ENCODE measurements at places on chromosomes 12 and 14.
A peak's percentile ranks its signal among the peaks of the same experiment; 100 is the strongest.

DNA sequence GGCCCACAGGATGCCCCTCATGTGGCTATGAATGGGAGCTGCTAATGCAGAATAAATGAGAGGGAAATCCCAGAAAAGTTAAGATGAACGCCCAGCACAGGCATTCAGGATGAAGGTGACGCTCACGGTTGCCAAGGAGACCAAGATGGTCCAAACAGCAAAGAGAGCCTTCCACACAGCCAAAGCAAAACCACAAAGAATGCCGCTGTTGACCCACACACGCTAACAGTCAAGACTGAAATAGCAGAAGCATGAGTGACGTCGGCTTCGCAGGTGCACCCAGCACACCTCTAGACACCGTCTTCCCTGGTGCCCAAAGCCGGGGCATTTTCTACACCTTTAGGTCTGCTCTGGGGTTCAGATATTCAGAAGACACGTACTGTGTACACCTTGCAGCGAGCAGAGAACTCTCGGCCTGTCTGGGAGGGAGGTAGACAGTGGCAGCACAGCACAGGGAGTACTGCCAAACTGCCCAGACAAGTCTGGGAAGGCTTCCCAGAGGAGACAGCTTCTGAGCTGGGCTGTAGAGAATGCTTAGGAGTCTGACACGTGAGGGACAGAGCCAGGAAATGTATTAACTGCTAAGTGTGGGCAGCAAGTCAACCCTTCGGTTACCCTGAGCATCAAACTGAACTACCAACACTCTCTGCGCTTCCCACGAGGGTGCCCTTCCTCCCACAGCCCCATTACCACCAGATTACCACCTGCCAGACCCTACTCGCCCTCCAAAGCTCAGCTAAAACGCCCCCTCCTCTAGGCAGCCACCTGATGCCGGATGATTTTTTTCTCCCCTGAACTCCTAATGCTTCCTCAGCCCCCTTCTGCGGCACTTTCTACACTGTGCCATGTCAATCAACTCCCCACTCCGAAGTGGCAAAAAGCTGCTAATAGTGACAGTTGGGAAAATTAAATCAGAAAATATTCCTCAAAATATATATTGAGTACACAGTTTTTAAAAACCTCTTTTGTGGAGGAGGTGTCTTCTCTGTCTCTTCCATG lies 50.1 kb downstream of the CCDC88C start:
- peak; percentile 94 for DNase-seq

- peak; percentile 22 for DNase-seq
Measured at GRCh38 chr12:121668750-121669520, 519 bp downstream of the MORN3 start.

- peak; percentile 41 for DNase-seq
Measured at GRCh38 chr14:100586403-100587085, 673 bp downstream of the BEGAIN start.

- DNase-seq, result no peak
Measured at GRCh38 chr12:108175310-108175709, 46.2 kb downstream of the WSCD2 start.

GRCh38 chr12:6354495-6355393 lies 12.9 kb upstream of the TNFRSF1A start:
- no peak for DNase-seq

- DNase-seq, result peak; percentile 43
Measured at GRCh38 chr12:127770118-127770517, 496.9 kb upstream of the TMEM132C start.

DNA sequence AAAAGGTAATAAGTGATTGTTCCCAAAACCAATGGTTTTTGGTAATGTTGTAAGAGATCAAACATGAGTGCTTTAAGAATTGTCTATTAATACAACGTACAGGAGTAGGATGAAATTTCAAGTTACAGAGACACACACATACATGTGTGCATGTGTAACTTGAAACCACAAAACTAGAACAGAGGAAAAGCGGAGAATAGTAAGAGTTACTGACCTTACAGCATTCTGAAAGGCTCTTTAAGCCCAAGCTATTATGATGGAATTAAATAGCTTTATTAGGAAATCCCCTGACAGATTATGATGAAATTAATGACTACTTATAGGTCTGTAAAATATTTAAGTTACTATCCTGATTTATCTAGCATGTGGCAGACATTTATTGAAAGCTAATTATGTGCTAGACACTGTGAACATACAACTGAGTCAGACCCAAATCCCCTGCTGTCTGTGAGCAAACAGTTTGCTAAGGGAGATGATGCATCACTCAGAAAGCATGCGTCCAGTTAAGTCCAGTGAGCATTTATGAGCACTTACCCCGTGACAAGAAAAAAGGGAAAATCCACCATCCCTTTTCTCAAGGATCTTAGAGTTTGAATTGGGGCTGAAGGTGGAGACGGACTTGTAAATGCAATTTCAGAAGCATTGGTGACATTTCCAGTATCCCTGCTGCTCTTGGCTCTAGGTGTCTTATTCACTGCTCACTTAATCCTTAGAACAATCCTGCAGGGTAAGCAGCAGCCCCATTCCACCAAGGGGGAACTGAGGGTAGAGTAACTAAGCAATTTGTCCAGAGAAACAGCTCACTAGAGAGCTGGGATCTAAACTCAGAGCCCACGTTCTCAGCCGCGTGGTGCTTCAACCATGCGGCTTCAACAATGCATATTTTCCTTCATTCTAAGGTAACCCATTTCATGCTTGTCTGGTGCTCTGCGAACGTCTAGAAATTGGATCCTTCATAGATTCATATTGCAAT lies 117.4 kb downstream of the EML1 start:
- peak; percentile 76 for DNase-seq

DNA sequence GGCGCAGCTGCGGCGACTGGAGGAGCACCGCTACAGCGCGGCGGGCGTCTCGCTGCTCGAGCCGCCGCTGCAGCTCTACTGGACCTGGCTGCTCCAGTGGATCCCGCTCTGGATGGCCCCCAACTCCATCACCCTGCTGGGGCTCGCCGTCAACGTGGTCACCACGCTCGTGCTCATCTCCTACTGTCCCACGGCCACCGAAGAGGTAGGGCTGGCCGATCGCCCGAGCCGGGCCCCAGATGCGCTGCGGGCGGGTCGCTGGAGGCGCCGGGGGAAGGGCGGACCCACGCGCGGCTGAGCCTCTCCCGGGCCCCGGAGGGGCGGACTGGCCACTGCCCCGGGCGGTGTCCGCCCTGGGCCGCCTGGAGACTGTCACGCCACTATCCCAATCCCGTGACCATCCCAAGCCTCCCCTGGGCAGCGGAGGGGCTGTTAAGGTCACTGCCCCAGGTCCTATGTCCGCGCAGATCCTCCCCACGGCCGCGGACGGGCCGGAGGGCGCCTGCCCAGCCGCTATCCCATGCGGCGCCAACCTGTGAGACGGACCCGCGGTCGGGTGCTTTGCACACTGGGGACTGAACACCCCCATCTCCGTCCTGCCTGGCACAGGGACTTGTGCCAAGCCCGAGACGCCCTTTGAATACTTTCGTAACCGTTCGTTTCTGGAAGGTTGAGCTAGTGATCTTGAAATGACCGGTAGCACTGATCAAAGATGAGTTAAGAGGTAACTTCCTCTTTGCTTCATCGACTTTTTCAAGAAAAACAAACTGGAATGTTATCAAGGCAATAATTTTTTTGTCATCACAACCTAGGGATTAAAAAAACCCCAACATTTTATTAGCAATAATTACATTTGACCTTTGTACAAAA lies 725 bp downstream of the CHPT1 start:
- peak; percentile 53 for DNase-seq

- peak; percentile 77 for DNase-seq
Measured at GRCh38 chr12:80441921-80442320, 2.1 kb upstream of the PTPRQ start.

DNA sequence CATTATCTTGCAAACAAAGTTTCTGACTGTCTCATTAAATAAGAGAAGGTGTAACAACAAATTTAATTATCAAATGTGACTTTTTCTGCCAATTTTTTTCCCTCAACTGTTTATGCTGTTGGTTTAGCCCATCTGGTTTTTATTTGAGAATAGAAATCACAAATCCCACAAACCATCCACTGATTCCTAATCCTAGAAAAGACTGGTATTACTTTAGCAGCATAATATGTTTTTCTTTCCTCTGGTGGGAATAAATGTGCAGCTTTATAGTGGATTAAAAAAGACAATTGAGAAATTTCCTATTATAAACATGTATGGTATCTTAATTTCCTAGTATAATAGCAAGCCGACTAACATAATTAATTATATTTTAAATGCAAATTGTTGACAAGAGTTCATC lies 257.9 kb upstream of the FOXN3 start:
- no peak for DNase-seq

GRCh38 chr12:48022676-48023385 lies 18.6 kb upstream of the COL2A1 start:
- DNase-seq, result no peak

DNA sequence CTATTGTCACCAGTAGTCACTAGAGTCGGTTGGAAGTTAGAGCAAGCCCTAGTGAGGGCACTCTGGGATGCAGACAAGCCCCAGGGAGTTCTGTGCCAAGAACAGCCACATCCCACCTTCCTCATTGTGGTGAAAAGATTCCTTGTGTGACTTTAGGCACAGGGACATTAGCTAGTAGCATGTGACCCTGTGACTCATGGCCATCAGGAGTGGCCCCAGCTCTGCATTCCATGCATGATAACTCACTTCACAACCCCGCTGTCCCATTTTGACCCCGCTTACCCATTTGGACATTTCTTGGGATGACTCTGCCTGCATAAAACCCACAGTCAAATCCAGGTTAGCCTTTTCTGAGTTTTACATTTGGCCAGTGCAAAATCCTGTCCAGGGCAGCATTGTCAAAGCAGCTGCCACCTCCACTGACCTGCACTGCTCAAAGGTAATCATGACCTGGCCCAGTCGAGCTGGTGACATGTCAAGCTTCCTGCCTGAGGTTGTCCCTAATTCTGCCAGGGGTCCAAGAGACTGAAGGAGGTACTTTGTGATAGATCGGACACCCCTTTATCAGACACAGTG lies 430.5 kb downstream of the DPF3 start:
- DNase-seq, result peak; percentile 90

DNA sequence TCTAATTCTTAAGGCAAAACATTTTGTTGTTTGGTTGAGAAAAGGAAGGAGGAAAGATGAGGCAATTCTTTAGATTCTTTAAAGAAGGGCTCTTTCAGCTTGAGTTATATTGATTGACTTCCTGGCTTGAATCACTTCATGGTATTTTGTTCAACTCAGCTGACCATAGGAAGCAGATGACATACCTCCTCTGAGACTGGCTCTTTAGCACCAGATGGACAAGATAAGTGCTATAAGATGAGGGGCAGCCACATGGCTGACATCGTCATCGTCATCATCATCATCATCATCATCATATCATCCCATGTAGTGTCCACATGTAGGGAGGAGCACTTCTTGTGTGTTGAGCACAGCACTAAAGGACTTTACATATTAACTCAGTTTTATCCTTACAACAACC lies 81.3 kb downstream of the SSPN start:
- no peak for DNase-seq

DNA sequence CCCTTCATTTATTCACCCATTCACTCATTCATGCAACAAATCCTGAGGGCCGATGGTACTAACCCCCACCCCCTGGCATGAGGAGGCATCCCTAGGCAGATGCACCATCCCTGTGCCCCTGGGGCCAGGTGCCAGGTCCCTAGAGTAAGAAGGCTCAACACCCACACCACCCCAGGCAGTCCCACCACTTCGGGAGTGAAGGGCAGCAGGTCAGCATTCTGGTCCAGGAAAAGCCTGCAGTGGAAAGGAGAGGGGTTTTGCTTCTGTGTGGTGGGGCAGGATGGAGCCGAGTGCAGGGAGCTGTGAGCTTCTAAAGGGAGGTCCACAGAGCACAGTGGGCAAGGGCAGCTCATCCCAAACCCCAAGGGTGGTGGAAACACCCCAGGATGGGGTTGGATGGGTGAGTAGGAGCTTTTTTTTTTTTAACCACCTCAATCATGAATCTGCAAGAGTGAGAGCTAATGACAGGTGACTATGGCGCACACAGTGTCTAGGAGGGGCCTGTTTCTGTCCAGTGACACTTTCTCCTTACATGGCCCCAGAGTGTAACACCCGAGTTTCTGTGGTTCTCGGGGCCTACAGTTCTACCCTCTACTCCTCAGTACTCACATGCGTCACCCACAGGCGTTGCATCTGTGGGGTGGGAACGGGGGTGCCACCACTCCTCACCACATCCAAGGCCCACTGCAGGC lies 414.3 kb downstream of the TMEM121 start:
- no peak for DNase-seq

- no peak for DNase-seq
Measured at GRCh38 chr14:101908795-101909194, 55.6 kb upstream of the DYNC1H1 start.

DNA sequence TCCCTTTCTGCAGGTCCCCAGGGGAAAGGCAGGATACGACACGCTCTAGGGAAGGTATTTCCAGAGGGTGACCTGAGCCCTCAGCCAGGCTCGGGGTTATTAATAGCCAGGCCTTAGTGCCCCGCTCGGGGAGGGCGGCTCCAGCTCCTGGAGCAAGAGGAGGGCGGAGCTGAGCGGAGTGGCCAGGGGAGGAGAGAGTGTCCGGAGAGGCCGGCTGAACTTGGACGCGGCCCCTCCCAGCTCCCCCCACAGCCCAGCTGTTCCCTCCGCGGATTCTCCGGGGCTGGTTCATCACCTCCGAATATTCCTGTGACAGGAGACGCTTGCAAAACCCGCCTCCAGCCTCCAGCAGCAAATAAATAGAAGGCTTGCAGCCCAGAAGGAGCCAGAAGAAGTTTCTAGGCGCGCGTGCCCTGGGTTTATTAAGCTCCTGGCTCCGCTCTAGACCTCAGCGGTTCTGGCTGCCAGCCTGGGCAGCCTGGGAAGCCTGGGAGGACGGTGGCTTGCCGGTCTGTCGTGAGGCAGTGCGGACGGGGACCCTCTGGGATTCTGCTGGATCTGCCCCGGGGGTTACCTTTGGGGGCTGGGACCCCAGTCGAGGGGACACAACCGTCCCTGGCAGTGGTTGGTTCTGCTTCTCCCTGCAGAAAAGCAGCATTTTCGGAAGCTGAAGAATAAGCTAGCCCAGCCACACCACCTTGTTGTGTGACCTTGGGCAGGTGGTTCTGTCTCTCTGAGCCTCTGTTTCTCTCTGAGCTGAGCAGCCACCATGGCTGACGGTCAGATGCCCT lies at the start of gene HSPB8:
TSS of gene HSPB8 (plus strand) at position 388 of the 791 bp plus-strand sequence. CDS start at position 770, 382 bp downstream.
- DNase-seq, result peak; percentile 90

- DNase-seq, result no peak
Measured at GRCh38 chr14:81605660-81606059, 72.0 kb upstream of the SEL1L start.

DNA sequence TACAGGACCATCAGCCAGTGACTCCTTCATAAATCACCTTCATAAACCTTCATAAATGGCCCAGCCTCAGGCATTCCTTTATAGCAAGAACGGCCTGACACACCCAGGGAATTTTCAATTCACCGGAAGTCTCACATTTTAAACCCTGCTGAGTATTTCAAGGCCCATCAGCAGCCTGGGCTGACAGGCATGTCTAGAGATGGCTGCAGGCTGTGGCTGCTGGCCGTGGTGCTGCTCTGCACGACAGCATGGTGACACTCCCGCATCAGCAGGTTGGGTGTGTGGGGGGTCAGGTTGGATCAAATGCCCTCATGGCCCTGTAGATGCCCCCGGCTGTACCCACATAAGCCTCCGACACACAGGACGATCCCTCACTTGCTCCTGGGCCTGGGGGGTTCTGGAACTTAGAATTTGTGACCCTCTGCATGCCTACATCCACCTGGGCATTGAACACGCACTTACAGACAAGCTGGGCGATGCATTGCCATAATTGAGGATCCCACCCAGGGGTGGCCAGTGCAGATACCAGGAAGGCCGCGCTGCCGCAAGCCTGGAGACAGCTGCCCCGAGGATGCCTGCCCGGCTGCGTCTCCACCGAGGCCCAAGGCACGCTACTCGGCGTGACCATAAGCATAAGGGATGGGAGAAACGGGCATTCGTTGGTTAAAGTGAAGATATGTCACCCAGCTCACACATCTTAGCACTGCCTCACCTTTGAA lies 124.3 kb downstream of the PIWIL1 start:
- no peak for DNase-seq
